ENCODE measurements at places on chromosomes 1 and 21.

- DNase-seq: no peak
Observed at GRCh38 chr1:202954057-202954745, 3.9 kb downstream of the ADIPOR1 start.

DNA sequence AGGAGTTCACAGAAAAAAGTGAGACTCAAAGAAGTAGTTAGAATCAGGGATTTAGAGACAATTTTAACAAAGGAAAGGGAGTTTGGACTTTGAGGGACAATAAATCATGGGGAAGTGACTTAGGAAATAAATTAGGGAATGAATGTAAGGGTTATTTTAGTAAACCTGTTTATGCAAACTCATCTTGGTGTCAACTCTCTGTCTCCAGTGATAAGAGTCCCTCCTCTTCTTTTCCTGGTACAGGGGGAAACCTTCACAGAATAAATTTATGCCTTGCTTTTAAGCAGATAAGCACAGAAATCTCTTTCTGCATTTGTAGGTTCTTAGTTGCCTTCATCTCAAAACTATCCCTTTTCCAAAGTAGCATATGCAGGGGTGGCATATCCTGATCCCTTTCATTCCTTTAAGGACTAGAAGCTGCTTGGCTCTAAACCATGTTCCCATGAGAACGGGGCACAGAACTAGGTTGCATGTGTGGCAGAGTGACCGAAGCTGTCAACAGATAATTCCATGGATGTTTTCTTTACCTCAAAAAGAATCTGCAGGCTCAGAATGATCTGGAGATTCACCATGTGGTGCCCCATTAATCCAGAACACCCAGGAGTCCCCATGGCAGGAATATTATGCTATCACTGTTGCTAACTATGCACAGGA, 155.4 kb downstream of the ZNF648 start:
- DNase-seq: no peak

DNA sequence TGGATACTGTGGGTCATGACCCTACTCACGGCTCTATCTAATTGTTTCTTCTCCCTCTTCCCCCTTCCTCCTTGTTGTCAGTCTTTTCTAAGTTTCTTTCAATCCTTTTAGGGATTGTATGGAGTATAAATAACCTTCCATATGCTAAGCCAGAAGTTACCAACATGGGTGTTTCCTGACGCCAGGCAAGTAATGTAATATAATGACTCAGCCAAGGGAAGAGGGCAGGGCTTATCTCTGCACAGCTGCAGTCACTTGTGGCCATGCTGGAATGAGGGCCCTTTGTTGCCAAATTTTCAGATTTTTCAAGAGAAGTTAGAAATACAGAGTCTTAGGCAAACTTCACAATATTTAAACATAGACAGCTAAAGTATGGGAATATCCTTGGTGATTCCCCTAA, 194.6 kb downstream of the ST6GALNAC3 start:
- DNase-seq: no peak

DNA sequence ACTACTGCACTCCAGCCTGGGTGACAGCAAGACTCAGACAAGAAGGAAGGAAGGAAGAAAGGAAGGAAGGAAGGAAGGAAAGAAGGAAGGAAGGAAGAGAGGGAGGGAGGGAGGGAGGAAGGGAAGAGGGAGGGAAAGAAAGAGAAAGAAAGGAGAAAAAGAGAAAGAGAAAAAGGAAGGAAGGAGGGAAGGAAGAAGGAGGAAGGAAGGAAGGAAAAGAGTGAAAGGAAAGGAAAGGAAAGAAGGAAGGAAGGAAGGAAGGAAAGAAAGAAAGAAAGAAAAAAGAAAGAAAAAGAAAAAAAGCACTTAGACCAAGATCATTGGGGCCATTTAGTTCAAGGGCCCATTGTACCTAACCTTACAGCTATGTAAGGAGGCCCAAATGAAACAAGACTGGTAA, 42.3 kb downstream of the PAFAH2 start:
- DNase-seq: no peak

GRCh38 chr1:204171751-204172178, 5.6 kb upstream of the REN start:
- DNase-seq: no peak

Data from posterior cingulate gyrus (tissue), 11 donors.